Hematopoietic multipotent progenitor cell treated with erythropoietin and hydrocortisone succinate and interleukin-3 and kit ligand, for 6 days (in vitro differentiated cells): ENCODE measurements at places on chromosomes 5 and 9.

- no peak for DNase-seq
Observed at GRCh38 chr5:172506251-172506650, 51.9 kb upstream of the SH3PXD2B start.

DNA sequence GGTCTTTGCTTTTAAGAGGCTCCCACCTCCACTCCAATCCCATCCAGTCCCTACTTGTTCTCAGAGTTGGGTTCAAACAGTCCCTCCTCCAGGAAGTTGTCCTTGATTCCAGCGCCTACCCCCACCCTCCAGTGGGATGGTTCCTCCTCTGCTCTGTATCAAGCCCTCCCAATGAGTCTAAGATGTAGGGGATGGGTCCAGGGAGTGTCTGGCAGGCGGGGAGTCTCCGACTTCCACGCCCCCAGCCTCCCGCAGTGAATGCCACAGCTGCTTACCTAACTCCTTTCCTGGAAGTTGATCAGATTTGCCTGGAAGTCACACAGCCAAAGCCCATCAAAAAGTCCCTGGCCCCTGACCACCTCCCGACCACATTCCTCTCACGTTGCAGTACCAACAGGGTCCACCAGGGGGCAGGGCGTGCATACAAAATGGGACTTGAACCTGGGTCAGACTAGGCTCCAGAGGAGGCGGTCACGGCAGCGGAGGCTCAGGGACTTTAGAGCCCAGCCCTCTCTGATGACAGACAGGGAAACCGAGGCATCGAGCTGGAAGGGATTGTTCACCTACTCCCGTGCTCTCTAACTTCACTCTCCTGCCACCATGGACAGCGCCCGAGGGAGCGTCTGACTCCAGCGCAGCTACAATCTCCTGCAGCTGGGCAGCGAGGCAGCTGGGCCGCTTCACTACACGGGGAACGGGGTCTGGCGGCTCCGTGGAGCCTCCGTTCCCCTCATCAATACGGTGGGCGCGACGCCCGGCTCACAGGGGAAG, 25.0 kb upstream of the TDRD7 start:
- DNase-seq: peak; percentile 80

DNA sequence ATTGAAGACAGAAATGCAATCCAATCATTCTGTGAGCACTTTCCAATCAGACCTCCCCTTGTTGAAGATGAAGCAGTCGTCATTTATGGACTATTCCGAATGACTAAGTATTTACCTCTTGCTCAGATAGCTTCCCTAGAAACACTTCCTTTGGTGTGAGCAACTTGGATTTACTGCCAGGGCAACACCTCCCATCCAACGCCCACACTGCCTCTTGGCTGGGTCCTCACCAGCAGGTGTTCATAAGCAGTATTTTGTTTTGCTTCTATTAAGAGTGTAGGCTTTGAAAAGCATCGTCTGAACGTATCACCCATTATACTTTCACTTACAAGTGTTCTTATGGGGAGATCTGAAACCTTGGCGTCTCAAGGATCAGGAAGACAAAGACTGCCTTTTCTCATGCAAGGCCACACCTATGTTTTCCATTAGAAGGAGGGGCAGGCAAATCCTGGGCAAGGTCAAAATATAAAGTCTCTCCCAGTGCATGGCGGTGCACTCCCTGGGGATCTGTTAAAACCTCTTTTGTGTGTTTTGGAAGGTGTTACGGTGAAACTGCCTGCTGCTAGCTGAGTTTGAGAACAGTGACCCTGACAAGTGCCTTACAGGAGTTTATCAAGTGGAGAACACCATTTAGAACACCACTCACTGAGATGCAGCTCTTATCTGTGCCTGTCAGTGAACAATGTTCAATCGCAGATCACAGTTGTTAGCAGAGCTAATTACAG, 10.6 kb upstream of the MARCHF3 start:
- peak; percentile 10 for DNase-seq

DNA sequence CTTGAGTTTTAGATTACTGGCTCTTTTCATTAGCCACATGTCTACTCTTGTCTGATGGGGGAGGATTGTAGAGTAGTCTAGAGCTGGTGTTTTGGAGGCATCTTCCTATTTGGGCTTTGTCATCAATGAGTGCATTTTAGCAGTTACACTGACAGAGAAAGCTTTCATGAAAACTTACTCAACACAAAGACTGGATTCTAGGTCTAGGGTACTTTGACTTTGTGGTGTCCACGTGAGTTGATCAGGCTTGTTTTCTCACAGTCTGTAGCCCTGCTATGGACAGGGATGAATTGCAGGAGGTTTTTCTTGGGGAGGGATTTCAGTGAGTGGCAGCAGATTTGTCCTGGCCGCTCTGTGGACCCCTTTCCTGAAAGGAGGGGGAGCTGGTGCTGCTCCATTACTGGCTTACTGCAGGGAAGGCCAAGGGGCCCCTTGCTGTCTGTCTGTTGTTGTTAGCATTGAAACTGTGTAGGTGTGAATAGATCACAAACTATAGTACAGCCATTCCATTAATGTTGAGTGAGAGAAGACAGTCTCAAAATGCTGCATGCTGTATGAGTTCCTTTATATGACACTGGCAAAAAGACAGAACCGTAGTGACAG, 6.6 kb downstream of the TRIO start:
- no peak for DNase-seq

- peak; percentile 32 for DNase-seq
Observed at GRCh38 chr5:89707891-89708290, 701.7 kb downstream of the CETN3 start.

DNA sequence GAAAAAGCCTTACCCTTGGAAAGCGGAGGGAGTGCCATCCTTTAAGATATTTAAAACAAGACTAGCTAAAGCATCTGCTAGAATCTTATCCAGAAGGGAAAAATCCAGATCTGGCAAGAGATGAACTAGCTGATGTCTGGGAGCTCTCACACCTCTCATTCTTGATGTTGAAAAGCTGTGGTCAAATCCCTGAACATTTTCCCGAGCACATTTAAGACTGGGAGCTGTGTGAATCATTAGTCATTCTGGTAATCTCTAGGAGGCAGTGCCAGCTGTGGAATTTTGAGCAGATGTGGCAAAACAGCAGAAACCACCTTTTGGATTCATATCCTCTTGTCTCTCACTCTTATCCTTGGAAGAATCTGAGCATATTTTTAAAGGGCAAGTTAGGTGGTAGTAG, 218.0 kb downstream of the MAN2A1 start:
- DNase-seq: no peak

DNA sequence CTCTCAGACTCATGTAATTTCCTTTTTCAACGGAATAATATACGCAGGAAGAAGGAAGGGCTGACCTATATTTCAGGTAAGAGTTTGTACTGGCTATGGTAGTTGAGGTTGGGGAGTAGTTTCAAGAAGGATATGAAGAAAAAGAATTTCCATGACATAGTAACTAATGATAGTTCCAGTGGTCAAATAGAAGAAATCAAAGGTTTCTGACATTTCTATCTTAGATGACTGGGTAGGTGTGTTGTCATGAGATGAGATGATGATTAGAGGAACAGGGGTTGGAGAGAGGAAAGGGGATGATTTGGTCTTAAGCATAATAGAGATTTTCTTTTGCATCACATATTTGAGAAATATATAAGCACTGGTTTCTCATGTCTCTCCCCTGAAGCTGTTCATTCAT, 166.0 kb downstream of the SPATA31D1 start:
- no peak for DNase-seq
